Hair follicle dermal papilla cell (primary cell): ENCODE measurements at places on chromosomes 13 and 19. TPM values are rescaled to one million over a fixed set of nuclear protein-coding genes. Genes with fewer than 3 reads are reported as not detected.

The MEIOSIN gene
- total RNA-seq, result not detected in 2 replicates

The ZNF486 gene
- total RNA-seq, result 5.8 and 6.7 TPM in 2 replicates

The ZNF470 gene
- 6.0 and 7.3 TPM in 2 replicates for total RNA-seq

The IZUMO4 gene
- 1.7 and 2.6 TPM in 2 replicates for total RNA-seq

The CYP2A6 gene
- total RNA-seq, result not detected in 2 replicates

The MAST3 gene
- total RNA-seq, result 3.2 and 3.6 TPM in 2 replicates

The FCAR gene
- total RNA-seq, result not detected in 2 replicates

The ZNF541 gene
- not detected in 2 replicates for total RNA-seq

The SULT2A1 gene
- not detected in 2 replicates for total RNA-seq

The TPTE2 gene
- not detected in 2 replicates for total RNA-seq

The SYDE1 gene
- 83.4 and 90.7 TPM in 2 replicates for total RNA-seq
